Glomerular endothelial cell (primary cell): ENCODE measurements at places on chromosomes 7 and 10.

- DNase-seq = no peak
These were observed 125.2 kb downstream of the GNAT3 start for GRCh38 chr7:80386686-80387085.

DNA sequence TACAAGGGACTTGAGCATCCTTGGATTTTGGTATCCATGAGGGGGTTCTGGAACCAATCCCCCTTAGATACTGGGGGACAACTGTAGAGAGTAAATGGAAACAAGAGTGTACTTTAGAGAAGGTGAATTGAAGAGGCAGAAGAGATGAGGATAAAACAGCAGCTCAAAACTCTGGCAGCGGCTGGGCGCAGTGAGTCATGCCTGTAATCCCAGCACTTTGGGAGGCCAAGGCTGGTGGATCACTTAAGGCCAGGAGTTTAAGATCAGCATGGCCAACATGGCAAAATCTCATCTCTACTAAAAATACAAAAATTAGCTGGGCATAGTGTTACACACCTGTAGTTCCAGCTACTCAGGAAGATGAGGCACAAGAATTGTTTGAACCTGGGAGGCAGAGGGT is 218.7 kb downstream of the GALNT17 start:
- DNase-seq = no peak

DNA sequence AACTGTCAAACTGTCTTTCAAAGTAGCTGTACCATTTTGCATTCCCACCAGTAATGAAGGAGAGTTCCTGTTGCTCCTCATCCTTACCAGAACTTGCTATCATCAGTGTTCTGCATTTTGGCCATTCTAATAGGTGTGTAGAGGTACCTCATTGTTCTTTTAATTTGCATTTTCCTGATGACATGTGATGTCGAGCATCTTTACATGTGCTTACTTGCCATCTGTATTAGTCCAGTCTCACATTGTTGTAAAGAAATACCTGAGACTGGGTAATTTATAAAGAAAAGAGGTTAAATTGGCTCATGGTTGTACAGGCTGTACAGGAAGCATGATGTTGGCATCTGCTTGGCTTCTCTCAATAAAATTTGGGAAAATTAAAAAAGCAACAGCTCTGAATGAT is 38.7 kb upstream of the EEPD1 start:
- DNase-seq = no peak

DNA sequence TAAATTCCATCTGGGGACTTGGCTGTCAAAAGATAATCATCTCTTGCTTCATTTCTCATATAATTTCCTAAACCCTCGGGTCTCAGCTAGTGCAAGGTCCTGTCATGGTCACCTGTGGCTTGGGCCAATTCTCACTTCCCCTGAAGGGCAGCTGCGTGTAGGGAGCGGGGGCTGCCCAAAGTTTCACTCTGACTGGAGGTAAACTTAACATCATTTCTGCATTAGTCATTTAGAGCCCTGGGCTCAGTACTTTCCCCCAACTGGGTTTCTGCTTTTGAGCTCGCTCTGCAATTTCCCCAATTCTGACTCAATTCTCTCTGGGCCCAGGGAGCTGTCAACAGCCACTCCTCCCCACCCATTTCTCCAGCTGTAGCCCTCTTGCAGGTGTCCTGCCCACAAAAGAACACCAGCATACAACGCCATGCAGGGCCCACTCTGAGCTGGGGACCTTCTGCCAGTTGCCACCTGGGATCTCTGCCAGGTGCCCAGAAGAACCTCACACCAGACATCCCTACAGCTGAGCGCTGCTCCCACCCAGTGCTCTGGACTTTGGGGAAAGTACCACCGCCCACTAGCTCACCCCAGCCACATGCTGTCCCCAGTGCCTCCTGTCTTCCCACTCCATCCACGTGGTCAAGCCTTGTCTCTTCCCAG is 37.9 kb downstream of the VOPP1 start:
- no peak for DNase-seq

GRCh38 chr10:48536916-48537890 is 67.7 kb downstream of the ARHGAP22 start:
- DNase-seq = no peak

DNA sequence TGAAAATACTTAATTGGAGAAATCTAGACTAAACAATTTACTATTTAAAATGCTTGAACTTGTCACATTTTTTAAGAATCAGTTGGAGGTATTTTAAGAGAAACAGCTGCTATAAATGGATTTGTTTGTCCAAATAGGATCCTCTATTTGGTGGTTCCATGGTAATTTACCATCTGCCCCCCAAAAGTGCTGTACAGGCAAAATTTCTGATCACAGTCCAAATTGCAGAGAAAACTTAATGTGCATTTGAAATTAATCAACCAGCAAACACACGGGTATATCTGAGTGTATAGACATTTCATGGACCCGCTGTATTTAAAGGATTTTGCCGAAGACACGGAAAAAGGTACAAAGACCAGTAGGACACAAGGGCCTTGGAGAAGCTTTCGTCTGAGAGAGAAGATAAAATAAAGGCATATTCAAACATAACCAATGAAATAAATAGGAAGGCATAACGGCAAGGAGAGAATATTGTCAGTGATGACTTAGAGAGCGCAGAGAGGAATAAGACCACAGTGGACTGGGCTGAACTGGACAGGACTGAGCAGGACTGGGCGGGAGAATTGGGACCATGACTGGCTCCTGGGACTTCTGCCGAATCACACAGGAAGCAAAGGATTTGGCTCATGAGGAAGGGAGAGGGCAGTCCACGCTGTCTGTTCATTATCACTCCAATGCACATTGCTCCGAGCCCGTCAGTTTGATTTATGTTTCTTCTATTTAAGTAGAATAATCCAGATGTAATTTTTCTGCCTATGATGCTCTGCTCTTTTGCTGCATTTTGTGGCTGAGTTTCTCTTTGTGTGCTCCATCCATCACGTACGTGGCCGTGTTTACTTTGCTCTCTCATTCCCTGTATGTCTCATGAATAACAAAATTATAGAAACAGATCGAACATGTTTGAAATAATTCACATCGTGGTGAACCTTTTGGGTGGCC is 112.8 kb downstream of the PRLHR start:
- no peak for DNase-seq

DNA sequence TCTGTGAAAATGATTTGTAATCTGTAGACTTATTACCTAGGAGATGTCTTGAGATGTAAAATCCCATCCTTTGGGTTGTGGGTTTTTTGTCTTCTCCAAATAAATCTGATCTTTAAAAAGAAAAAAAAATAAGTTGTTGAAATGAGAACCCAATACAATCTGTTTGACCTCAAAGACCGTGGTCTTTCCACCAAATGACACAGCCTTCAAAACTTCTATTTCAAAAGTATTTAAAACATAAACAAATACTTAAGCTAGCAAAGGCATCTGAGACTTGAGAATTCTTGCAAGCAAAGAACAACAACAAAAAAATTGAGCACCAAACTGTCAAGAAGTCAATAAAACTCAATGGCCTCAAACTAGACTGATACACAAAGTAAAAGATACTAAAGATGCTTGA is 67.9 kb upstream of the HECW1 start:
- DNase-seq = no peak

DNA sequence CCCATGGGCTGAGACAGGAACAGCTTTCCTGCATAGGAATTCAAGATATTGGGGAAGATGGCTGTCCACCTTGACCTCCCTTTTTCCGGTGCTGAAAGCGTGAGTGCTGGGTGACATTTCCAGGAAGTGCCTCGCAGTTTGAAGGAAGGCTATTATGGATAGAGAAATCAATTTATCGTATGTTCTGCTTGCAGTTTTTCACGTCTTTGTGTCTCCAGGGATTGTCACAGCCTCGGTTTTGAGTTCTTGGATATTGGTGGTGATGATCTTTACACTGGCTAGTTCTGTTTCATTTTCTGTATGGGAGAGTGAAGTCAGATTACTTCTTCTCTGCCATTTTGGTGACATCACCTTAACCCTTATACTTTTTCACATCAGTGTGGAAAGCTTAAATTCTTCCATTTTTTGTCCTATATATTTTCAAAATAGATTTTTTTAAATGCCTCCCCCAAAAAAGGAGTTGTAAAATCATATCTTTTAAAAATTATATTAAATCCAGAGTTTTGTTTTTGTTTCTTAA is 102.5 kb upstream of the APBB1IP start:
- no peak for DNase-seq

- no peak for DNase-seq
These were observed 58.4 kb downstream of the ADCYAP1R1 start for GRCh38 chr7:31110331-31111108.

DNA sequence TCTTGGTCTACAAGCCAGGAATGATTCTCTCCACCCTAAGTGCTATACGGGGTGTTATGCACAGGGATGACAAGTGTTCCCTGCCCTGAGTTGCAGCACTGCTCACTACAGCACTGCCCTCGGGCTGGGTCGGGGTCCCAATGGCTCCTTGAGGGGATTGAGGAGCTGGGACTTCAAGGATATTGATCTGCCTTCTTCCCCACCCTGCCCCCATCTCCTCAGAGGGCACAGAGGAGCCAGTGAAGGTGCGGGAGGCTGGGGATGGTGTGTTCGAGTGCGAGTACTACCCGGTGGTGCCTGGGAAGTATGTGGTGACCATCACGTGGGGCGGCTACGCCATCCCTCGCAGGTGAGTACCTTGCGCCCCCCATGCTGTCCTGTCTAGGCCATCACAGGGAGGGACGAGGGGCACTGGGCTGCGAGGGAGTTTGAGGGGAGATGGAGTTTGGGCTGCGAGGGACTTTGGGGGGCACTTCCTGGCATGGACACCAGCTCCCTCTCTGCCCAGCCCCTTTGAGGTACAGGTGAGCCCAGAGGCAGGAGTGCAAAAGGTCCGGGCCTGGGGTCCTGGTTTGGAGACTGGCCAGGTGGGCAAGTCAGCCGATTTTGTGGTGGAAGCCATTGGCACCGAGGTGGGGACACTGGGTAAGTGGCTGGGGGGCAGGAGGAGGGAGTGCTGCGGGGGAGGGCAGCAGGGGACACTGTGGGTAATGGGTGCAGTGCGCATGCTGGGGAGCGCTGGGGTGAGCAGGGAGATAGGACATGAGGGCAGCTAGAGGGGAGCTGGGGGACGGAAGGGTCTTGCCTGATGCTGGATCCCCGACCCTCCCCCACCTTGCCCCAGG is 10.3 kb downstream of the FLNC start:
- no peak for DNase-seq

- peak; percentile 34 for DNase-seq
These were observed 58.2 kb upstream of the DNAAF5 start for GRCh38 chr7:668139-668931.

GRCh38 chr10:122510326-122510725 is 49.0 kb downstream of the HTRA1 start:
- no peak for DNase-seq

GRCh38 chr7:144960763-144961162 is 124.9 kb upstream of the TPK1 start:
- DNase-seq = no peak

DNA sequence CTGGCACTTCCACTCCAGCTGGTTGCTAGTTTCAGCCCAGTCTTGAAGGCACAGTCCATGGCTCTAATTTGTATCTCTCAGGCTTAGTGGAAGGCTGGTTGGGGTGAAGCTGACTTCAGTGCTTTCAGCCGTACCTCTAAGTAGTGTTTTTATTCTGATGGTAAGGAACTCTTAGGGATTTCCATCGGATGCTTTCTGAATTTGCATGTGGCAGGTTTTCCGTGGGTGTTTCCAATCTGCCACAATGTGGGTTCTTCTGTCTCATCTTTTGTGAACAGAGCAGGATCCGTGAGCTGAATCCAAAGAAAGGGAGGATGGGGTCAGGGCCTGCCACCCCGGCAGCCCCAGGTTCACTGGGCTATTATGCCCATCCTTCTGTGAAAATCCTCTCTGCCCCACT is 607.9 kb upstream of the MKI67 start:
- DNase-seq = no peak

GRCh38 chr10:12644380-12645144 is 295.2 kb downstream of the CAMK1D start:
- DNase-seq = no peak

DNA sequence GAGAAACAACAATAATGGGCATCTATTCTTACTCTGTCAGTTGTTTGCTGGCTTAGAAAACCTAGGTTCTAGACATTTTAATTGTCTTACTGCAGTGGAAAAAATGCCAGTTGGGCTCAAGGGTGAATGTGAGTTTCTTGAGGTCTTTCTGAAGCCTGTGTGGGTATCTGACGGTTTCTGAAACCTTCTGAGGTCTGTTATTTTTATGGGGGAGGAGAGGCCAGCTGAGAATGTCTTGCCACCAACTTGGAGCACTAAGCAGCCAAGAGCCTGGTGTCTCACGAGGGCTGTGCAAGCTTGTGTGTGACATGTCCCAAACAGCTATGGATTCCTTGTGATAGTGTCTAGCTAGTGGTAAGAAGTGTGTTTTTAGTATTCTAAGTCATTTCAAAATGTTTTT is 24.2 kb upstream of the DDC start:
- DNase-seq = no peak

- no peak for DNase-seq
These were observed 70.0 kb upstream of the SMIM30 start for GRCh38 chr7:113188396-113188795.

DNA sequence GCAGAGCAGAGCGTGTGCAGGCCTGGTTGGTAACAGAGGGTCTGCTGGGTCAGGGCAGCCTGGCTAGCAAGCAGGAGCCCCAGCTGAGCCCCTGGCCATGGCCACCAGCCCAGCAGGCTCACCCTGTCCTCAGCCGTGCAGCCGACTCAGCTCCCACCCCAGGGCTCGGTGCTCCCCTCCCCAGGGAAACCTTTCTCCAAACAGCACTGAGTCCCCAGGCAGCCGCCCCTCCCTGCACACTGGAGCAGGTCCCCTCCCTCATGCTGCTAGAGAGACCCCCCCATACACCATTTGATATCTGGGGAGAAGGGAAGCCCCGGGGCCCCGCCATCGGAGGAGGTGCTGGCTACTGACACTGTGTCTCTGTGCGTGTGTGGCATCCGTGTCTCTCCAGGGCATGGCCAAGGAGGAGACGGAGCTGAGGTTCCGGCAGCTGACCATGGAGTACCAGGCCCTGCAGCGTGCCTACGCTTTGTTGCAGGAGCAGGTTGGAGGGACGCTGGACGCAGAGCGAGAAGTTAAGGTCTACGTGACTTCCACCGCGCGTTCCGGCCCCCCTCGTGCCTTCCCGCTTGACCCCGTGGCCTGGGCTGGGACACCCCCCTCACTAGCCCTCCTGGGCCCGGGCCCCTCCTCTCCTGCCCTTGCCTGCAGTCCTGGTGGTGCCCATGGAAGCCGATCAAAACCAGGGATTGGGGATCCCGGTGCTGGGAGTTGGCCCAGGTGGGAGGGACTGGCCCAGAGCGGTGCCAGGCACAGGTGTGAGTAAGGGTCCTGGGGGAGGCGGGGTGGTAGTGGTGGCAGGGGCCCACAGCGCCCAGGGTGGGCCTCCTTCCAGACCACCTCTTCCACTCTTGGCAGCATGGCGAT is 45.0 kb upstream of the DPYSL4 start:
- no peak for DNase-seq

GRCh38 chr10:129192344-129193128 is 274.5 kb upstream of the MGMT start:
- DNase-seq = no peak

DNA sequence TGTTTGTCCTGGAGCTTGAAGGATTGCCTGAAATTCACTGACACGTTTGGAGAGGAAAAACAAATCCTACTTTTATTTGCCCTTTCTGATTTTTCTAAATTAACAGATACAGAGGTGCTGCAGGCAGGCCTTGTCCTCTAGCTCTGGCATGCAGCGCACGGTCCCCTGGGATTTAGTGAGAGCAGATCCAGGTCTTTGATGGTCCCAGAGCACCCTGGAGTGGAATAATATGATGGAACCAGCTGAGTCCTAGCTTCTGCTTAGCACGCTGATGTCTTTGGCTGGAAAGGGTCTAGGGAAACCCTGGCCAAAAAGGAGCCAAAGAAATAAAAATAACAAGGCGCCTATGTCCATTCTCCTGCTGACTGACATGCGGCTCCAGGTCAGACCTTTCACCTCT is 40.5 kb downstream of the C10orf120 start:
- DNase-seq = no peak
